ENCODE measurements at places on chromosomes 4 and X.

DNA sequence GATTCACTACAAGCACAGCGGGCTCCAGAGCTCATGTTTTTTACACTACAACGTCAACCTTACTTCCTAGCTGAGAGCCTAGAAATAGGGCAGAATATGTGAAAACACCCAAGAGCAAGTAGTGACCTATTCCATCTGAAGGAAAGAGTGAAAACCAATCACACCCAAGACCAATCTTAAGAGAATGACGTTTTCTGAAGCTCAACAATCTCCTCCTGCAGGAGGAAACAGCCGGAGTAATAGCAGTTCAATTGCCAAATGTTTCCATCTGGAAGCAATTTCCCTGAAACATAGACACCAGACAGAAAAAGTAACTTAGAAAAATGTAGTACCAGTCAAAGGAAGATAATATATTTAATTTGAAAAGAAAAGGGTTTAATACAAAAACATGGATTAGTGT is 142.4 kb downstream of the ANXA5 start:
- no peak for DNase-seq

DNA sequence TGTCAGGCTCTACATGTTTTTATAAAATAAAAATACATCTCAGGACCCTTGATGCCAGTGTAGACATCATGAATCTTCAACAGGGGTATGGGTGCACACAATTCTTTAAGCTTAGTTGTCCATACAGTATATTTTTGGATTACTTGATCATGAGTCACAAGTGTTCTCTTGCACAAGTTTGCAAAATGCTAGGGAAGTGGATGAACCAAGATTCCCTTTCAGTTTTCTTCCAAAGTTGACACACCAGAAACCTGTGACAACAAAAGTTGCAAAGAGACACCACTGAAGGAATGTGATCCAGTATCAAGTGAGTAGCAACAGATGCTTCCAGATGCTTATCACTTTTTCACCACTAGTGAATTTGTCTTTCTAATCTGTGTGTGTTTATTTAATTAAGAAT is 1021.2 kb downstream of the PCDH7 start:
- no peak for DNase-seq

DNA sequence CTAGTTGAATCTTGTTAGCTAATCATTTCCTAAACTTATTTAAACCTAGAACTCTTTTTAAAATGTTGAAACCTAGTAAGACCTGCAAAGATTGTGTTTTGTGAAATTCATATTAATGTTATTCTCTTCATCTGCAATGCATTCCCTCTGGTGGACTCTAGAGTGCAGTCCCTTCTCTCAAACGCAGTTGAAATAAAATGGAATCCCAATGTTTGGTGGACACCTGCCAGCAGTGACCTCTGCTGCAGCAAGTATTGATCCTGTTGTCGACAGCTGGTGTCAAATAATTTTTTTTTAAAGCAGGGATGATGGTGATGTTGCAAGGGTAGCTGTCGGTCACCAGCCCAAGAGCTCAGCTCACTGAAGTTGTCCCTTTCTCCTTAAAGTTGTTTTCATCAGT is 492.0 kb downstream of the ZIC3 start:
- DNase-seq = no peak

DNA sequence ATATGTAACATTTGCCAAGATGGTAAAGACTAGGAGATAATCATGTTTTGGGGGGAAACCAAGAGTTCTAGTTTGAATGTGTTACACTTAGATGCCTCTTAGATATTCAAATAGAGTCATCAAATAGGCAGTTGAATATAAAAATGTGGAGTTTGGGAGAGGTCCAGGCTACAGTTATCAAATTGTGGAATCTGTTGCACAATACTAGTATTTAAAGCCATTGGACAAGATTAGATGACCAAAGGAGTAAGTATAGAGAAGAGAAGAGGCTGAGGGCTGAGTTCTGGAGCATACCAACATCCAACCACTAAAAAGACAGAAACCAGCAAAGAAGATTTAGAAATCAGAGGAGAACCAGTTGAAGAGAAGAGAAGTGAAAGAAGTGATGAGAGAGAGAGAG is 72.7 kb downstream of the NAA11 start:
- no peak for DNase-seq

- no peak for DNase-seq
Observed at GRCh38 chrX:148035380-148035779, 54.2 kb downstream of the FMR1NB start.

DNA sequence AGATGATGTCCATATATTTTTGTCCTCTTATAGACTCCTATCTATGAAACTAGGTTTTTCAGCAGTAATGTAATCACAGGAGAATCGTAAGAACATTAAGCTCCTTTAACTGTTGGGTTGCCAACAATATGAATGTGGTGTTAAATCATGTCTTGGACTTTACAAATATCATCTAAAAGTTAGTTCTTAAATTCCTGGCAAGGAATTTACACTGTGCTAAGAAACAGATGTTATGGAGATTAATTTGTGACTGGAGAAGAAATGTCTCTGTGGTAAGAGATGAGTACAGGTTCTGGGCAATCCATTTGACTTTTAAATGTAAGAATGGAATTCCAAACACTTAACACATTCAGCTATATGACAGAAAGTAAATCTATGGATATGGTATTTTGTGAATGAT is 34.6 kb downstream of the CNKSR2 start:
- no peak for DNase-seq

- no peak for DNase-seq
Observed at GRCh38 chr4:104815665-104816064, 321.0 kb upstream of the CXXC4 start.

DNA sequence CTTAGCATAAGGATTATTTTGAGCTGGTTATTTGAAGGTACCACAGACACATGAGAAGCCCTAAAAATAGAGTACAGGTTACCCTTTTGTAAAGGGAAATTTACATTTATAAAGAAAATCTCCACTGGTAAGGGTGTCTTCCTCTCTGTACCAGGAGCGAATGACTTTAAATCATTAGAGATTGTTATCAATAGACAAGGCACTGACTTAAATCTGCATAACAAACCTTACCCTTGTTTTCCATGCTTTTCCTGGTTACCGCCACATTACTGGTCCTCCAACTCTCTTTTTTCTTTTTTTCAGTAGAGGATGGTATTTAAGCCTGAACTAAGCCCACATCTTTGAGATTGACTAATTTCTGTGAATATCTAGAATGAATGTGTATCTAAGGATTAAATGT is 129.8 kb downstream of the SLC7A11 start:
- no peak for DNase-seq

DNA sequence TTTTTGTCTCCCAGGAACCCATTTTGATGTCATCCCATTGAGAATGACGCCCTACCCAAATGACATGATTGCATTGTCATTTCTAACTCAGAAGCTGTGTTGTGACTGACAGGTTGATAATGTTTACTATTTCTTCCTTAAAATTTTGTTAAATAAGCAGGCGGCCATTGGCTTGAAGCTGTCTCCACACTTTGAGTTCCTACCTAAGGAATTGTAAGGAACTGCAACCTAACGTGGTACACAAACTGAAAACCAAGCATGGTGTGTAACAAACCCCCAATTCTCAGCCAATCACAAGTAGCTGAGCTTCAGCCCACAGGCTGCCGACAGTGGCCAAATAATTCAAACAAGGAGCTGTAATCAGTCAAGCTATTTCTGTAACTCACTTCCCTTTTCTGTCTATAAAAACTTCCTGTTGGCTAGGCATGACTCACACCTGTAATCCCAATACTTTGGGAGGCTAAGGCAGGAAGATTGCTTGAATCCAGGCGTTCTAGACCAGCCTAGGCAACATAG is 2.9 kb upstream of the MND1 start:
- DNase-seq = no peak

GRCh38 chr4:127575888-127576287 is 56.9 kb upstream of the INTU start:
- DNase-seq = no peak
